Peyer's patch (tissue), 4 donors: ENCODE measurements at places on chromosomes 5 and 9.

- H3K4me1 ChIP-seq = no peaks in the 10 kb centered on the region
- H3K36me3 ChIP-seq = peaks cover 45% of the 10 kb centered on the region
- H3K27me3 ChIP-seq = no peaks in the 10 kb centered on the region
- no peak overlapping the region for H3K4me3 ChIP-seq
Observed at GRCh38 chr5:116492776-116493175, 81.8 kb downstream of the SEMA6A start.

- H3K27ac ChIP-seq = no peak overlapping the region
- no peaks in the 10 kb centered on the region for H3K4me1 ChIP-seq
- H3K27me3 ChIP-seq = no peaks in the 10 kb centered on the region
- peak; percentile 44 for DNase-seq
- H3K4me3 ChIP-seq = no peak overlapping the region
Observed at GRCh38 chr5:123371575-123372179, 51.5 kb downstream of the CEP120 start.

DNA sequence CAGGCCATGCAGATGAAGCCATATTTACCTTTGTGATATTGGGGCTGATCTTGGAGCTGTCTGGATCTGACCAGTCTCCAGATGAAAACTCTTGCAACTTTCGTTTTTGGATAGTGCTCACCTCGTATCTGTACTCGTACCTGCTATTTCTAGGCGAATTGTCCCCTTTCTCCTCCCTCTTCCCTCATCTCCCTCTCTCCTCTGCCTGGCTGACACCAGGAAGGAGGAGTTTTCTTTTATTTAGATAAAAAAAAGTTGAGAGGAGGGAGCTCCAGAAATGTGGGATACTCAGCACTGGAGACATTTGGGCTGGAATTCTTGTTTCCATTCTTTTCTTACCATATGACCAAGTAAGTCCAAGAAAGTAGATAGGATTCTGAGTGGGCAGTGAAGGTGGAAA, 54.6 kb upstream of the ABL1 start:
- DNase-seq = no peak
- H3K27ac ChIP-seq = peak overlapping the region; percentile 81
- H3K4me3 ChIP-seq = no peak overlapping the region
- H3K4me1 ChIP-seq = peaks cover 13% of the 10 kb centered on the region

DNA sequence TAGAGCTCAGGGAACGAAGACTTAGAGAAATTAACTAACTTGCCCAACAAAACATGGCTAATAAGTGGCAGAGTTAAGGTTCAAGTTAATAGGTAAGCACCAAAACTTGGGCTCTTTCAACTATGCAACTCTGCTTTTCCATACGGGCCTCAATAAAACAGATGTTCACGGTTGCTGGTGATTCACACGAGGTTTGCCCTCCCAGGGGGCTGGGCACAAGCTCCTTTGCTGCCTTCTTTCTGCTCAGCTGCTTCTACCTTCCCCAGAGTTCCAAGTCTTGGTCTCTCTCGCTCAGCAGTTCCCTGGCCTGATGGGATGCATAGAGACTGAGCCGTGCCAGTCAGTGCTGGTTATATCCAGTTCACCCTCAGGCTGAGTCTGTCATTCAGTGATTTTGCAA, 217.9 kb downstream of the SREK1 start:
- no peaks in the 10 kb centered on the region for H3K27me3 ChIP-seq
- H3K27ac ChIP-seq = no peak overlapping the region
- H3K4me3 ChIP-seq = no peak overlapping the region
- no peak for DNase-seq
- no peaks in the 10 kb centered on the region for H3K4me1 ChIP-seq

GRCh38 chr9:21709464-21710058, 92.9 kb upstream of the MTAP start:
- peak; percentile 70 for DNase-seq
- no peak overlapping the region for H3K4me3 ChIP-seq
- no peak overlapping the region for H3K27ac ChIP-seq
- H3K27me3 ChIP-seq = no peaks in the 10 kb centered on the region
- no peaks in the 10 kb centered on the region for H3K36me3 ChIP-seq

GRCh38 chr5:129717751-129718310, 30.1 kb upstream of the MINAR2 start:
- no peak for DNase-seq
- H3K27me3 ChIP-seq = no peaks in the 10 kb centered on the region
- no peaks in the 10 kb centered on the region for H3K4me1 ChIP-seq
- no peaks in the 10 kb centered on the region for H3K36me3 ChIP-seq
- H3K27ac ChIP-seq = no peak overlapping the region
